Activated B cell treated with CpG ODN at 0.5 μM for 24 hours (primary cell): ENCODE measurements at places on chromosomes 4 and X.
A peak's percentile ranks its signal among the peaks of the same experiment; 100 is the strongest.

GRCh38 chrX:118212817-118213183 lies 96.2 kb upstream of the KLHL13 start:
- DNase-seq: no peak

- DNase-seq: peak; percentile 61
Observed at GRCh38 chr4:2441393-2442174, 22.8 kb downstream of the CFAP99 start.

DNA sequence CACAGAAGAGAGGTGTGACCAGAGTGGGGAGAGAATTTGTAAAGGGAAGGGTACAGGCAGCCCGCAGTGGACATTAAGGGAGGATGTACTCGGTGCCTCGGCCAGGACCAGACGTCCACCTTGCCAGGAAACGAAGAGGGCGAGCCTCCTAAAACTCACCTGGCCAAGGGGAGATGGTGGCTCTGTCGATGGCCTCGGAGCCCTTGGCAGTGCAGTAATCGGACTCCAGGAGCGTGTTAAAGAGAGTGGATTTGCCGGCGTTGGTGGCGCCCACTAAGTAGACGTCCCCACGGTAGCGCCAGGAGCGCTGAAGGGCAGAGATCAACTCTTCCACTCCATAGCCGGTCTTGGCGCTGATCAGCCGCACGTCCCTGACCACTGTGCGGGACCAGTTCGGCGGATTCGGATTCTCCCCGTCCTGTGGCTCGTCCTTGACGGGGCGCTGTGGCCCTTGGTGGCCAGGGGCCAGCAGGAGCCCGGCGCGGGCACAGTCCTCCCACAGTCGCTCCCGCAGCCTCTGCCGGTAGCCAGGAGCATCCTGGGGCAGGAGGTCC lies 1.0 kb downstream of the NOA1 start:
- no peak for DNase-seq

- no peak for DNase-seq
Observed at GRCh38 chrX:18792828-18793227, 85.4 kb downstream of the PPEF1 start.

GRCh38 chr4:107721436-107722100 lies 1.5 kb upstream of the PAPSS1 start:
- peak; percentile 48 for DNase-seq

DNA sequence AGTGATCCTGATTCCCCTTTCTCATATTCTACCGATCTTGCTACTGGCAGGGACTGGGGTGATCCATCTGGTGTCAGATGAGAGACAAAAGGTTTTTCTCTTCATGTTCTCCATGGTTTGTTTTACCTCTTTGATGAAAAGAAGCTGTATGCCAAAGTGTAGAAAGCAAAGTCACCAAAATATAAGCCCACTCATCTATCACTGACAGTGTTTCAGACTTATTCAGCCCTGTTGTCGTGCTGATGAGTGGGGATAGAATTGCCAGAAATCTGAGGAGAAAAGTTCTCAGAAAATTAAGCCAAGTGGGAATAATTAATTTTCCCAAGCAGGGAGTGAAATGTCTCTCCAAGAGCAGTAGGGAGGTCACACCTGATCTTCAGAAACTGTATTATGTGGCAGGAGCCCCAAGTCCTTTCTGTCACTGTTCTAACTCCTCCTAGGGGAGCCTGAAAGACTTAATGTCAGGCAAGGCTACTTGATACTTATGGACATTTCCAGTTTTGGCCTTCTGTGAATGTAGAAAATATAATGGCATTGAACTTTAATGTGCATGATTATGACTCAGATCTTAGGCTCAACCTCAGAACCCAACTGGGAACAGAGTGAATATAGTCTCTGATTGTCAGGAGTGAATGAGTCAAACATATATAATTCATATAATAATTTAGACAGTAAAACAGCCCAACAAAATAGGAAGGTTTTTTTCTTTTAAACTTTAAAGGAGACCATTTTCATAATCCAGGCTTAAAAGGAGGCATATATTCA lies 298.1 kb downstream of the ANKRD50 start:
- no peak for DNase-seq

- DNase-seq: no peak
Observed at GRCh38 chr4:46389301-46389775, 590 bp downstream of the GABRA2 start.

DNA sequence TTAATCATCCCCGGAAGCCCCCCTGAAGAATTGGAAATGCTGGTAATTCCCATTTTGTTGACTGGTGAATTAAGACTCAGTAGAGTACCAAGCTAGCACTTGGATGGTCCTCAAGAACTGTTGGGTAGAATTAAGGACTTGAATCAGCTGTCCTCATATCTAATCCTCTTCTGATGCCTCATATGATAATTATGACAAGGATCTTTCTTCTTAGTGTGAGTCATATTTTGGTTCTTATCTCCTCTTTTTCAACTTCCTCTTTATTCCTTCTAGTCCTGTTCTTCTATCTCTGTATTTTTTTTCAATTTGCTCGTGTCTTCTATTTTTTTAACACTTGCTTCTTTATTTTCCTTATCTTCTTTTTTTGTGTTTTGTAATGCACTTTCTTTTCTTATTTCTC lies 206.3 kb upstream of the ANXA3 start:
- DNase-seq: no peak

DNA sequence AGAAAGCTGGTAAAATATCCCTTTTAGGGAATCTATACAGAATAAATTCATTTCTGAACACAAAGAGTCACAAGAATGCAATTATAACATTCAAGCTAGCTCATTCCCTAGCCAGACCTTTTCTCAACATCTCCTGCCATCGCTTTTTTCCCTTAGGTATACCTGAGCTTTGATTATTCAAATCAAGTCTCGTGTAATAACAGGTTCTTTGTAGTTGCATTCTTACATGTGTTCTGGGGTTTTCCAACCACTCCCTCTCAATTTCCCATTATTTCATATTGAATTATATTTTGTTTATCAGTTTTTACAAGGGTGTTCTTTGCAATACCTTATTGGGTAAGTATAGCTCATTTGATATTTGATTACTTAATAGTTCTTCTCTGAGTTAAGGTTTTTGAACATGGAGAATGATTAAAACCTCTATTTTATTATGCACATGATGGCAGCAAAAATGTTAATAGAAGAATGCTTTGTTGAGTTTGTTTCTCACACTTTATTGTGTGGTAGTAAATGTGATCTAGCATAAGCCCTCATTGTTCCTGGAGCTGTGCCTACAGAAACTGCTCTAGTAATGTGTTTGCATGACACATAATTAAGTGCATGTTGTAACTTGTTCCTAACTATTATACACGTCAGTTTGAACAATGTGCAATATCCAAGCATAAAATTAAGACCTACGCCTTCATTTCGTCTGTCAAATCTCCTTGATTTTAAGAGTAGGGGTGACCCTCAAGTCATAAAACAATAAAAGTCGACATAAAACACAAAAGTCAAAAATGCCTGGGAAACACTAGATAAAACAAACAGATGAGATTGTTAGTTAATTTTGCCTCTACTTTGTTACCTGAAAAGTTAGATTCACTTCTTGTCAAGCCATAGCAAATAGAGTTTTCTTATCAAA lies 124.0 kb upstream of the POF1B start:
- DNase-seq: no peak

DNA sequence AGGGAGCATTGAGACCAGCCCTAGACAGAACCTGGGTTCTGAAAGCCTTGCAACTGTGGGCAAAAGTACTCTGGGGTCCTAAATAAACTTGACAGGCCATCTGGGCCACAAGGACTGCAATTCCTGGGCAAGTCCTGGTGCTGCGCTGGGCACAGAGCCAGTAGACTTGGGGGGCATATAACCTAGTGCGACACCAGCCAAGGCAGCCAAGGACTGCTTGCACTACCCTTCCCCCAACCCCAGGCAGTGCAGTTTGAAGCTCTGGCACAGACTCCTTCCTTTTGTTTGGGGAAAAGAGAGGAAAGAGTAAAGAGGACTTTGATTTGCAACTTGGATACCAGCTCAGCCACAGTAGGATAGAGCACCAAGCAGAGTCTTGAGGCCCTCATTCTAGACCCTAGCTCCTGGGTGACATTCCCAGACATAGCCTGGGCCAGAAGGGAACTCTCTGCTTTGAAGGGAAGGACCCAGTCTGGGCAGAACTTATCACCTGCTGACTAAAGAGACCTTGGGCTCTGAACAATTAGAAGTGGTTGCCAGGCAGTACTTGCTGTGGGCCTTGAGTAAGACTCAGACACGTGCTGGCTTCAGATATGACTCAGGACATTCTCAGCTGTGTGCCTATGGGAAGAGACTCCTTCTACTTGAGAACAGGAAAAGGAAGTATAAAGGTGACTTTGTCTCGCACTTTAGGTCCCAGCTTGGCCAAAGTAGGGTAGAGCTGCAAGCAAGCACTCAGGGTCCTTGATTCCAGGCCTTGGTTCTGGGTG lies 522.8 kb downstream of the GLUD2 start:
- DNase-seq: no peak

DNA sequence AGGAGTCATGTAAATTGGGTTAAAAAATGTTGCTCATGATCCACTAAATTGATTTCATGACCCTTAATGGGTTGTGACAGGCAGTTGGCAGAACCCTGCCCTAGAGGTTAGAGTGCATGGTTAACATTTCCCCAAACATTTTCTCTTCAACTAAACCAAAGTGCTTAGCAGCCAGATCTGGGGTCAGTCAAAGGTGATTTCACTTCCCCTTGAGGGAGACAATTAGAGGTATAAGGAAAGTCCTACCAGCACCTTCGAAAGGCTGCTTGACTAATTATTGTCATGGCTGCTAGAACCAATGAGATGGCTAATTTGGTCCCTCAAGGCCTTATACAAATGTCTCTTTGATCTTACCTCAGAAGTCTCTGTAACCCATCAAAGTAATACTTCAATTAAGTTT lies 30.9 kb upstream of the INTS6L start:
- DNase-seq: no peak

GRCh38 chr4:105966051-105966450 lies 70.8 kb downstream of the NPNT start:
- no peak for DNase-seq

DNA sequence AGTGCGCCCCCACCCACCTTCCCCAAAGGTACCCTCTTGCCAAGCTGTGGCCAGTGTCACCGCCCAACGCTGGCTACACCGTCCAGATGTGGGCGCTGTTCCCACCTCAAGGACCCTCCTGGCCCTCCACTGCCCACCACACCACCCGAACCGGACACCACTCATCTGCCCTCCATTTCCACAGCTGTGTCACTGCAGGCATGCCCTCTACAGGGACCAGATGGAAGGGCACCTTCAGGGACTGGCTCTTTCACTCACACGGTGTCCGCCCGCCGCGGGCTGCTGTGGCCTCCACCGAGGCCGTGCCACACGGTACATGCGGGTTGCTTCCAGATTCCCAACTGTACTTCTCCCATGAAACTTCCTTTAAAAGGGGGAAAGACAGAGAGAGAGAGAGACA lies 87.7 kb downstream of the FAM53A start:
- DNase-seq: no peak

GRCh38 chr4:169571435-169571834 lies 40.9 kb downstream of the NEK1 start:
- no peak for DNase-seq

DNA sequence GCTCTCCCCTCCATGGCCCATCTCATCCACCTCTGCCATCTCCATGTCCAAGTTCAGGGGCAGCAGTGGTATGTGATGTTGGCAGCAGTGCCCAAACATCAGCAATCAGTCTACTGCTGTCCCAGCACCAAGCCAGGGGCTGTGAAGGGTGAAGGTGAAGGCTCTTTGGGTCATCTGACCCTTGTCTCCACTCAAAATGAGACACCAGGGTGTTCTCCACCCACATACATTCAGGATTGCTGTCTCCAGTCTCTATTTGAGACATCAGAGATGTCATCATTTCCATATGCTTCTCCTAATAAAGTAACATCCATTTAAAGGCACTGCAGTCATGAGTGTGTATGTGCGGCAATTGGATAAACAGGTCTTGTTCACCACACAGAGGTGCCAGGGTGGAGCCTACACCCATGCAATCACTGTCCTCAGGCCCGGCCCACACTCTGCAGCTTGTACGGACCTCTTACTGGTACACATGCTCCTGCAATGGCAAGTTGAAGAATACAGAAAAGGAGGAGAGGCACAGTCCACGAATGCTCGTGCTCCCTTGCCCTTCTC lies 22.2 kb downstream of the MAML3 start:
- no peak for DNase-seq

DNA sequence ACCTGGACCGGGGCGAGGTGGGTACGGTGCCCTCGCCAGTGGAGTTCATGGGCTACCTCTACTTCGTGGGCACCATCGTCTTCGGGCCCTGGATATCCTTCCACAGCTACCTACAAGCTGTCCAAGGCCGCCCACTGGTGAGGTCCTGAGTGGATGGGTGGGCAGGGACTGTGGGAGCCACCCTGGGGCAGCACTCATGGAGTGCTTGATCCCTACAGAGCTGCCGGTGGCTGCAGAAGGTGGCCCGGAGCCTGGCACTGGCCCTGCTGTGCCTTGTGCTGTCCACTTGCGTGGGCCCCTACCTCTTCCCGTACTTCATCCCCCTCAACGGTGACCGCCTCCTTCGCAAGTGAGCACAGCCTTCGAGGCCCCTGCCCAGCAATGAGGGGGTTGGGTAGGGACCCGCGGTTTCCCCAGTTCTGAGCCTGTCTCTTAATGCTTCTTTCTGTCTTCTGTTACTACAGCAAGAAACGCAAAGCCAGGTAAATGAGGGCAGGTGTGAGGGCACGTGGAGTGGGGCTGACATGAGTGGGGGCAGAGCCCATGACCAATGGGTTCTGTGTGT lies 3.7 kb downstream of the PORCN start:
- no peak for DNase-seq

- DNase-seq: no peak
Observed at GRCh38 chr4:172758586-172759340, 409.8 kb upstream of the GALNT7 start.

GRCh38 chrX:48919360-48919841 lies 577 bp upstream of the PIM2 start:
- peak; percentile 25 for DNase-seq

GRCh38 chr4:5662555-5662954 lies 45.8 kb downstream of the EVC2 start:
- no peak for DNase-seq

DNA sequence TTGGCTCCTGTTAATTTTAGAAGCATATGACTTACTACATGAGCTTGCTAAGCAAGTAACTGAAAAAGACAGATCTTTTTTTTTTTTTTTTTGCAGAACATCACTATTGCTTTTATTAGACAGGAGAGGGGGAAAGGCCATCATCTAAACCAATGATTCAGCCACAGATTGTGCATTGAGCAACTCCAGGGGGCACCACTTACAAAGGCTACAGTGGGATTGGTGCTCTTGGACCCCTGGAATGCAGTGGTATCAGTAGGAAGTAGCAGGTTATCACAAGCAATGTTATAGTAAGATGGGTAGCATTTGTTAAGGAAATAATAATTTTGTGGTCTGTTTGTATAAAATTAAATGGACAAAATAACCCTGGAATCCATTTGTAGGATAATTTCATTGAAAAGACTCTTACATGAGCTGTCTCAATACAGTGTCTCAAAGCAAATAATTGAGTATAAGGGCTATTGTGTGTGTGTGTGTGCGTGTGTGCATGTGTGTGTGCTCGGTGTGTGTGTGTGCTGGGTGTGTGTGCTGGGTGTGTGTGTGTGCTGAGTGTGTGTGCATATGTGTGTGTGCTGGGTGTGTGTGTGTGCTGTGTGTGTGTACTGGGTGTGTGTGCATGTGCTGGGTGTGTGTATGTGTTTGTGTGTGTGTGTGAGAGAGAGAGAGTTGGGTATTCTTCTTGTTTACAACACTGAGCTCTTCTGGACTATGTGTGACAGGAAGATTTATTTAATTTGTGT lies 296.3 kb downstream of the PCDH7 start:
- DNase-seq: no peak
